Muscle of arm (tissue), 14 donors: ENCODE measurements at places on chromosomes 11 and 22. TPM values are rescaled to one million over a fixed set of nuclear protein-coding genes. Genes with fewer than 3 reads are reported as not detected.

The OR51I1 gene
- not detected for polyA plus RNA-seq

The ZNRF3 gene
- 8.6 TPM for polyA plus RNA-seq

The WNT11 gene
- polyA plus RNA-seq = 6.4 TPM

The OR8D4 gene
- not detected for polyA plus RNA-seq

The SLC5A12 gene
- 0.26 TPM for polyA plus RNA-seq

The MUC15 gene
- polyA plus RNA-seq = 0.19 TPM

The MTFP1 gene
- polyA plus RNA-seq = not detected

The FGF19 gene
- not detected for polyA plus RNA-seq

The VSIG10L2 gene
- polyA plus RNA-seq = not detected

The LRRC56 gene
- polyA plus RNA-seq = not detected

The MAP6 gene
- polyA plus RNA-seq = 13.0 TPM

The CHRM4 gene
- not detected for polyA plus RNA-seq

The MYBPC3 gene
- 1.1 TPM for polyA plus RNA-seq

The MN1 gene
- polyA plus RNA-seq = 11.5 TPM

The LGR4 gene
- 32.6 TPM for polyA plus RNA-seq

The IL18 gene
- not detected for polyA plus RNA-seq

The TMEM45B gene
- polyA plus RNA-seq = 0.35 TPM

The CARD18 gene
- 0.37 TPM for polyA plus RNA-seq

The CSF2RB gene
- 2.3 TPM for polyA plus RNA-seq

The SAA2 gene
- polyA plus RNA-seq = not detected

The RAB39A gene
- 0.23 TPM for polyA plus RNA-seq

The FJX1 gene
- polyA plus RNA-seq = 6.3 TPM

The C11orf42 gene
- polyA plus RNA-seq = 0.58 TPM

The TMPRSS13 gene
- polyA plus RNA-seq = 0.67 TPM

The HORMAD2 gene
- polyA plus RNA-seq = not detected

The LRP4 gene
- polyA plus RNA-seq = 54.2 TPM

The RBMXL2 gene
- not detected for polyA plus RNA-seq

The GGA1 gene
- 37.0 TPM for polyA plus RNA-seq

The LMO1 gene
- polyA plus RNA-seq = not detected
